Astrocyte (in vitro differentiated cells and primary cell): ENCODE measurements at places on chromosomes 3 and 15.

GRCh38 chr3:71186801-71187200 lies 396.7 kb downstream of the FOXP1 start:
- peaks cover 13% of the 10 kb centered on the region for H3K4me1 ChIP-seq
- H3K4me3 ChIP-seq: no peak overlapping the region
- no peaks in the 10 kb centered on the region for H3K36me3 ChIP-seq
- no peaks in the 10 kb centered on the region for H3K27me3 ChIP-seq
- peak overlapping the region; percentile 28 for H3K27ac ChIP-seq
- no peak for DNase-seq

- no peaks in the 10 kb centered on the region for H3K27me3 ChIP-seq
- H3K27ac ChIP-seq: peak overlapping the region; percentile 59
Observed at GRCh38 chr3:192816351-192816750, 89.0 kb upstream of the FGF12 start.

- no peak overlapping the region for H3K27ac ChIP-seq
- no peak overlapping the region for H3K4me3 ChIP-seq
- peaks cover 11% of the 10 kb centered on the region for H3K4me1 ChIP-seq
- no peaks in the 10 kb centered on the region for H3K27me3 ChIP-seq
- no peak for DNase-seq
Observed at GRCh38 chr3:112375117-112375516, 42.2 kb downstream of the CD200 start.

DNA sequence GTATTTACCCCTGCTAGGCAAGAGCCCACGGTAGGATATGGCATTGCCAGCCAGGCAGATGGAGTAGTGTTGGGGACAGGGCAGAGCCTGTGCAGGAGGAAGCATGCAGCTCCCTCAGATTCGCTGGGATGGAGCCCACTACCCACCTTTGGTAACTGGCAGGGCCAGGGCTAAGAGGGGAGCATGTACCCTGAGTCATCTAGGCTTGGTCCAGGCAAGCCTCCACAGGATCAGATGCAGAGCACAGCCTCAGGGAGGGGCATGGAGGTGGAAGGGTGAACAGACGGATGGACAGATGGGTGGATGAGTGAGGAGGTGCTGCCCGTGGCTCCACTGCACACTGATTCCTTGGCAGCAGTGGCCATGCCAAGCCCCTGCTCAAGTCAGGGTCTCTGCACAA lies 33.0 kb downstream of the IL20RB start:
- H3K27me3 ChIP-seq: no peaks in the 10 kb centered on the region
- DNase-seq: no peak
- H3K4me3 ChIP-seq: no peak overlapping the region
- H3K4me1 ChIP-seq: no peaks in the 10 kb centered on the region
